ENCODE measurements at places on chromosomes 2 and 18. TPM values are rescaled to one million over a fixed set of nuclear protein-coding genes. Genes with fewer than 3 reads are reported as not detected.

The TUBA4B gene
- total RNA-seq: 0.10 TPM

The BARD1 gene
- 4.7 TPM for total RNA-seq

The CYTIP gene
- 0.08 TPM for total RNA-seq

The ATP6V1B1 gene
- total RNA-seq: 2.3 TPM

The SMAD4 gene
- 57.1 TPM for total RNA-seq

The FAM161A gene
- 8.4 TPM for total RNA-seq

The SKOR2 gene
- not detected for total RNA-seq

The ARHGAP28 gene
- total RNA-seq: not detected

The LYG2 gene
- not detected for total RNA-seq

The GPAT2 gene
- total RNA-seq: 0.02 TPM

The DNPEP gene
- 60.4 TPM for total RNA-seq

The MAP3K19 gene
- total RNA-seq: not detected

The FAM110C gene
- total RNA-seq: 0.40 TPM

The UGT1A8 gene
- total RNA-seq: 0.10 TPM

The SNED1 gene
- total RNA-seq: 1.1 TPM

The TACR1 gene
- total RNA-seq: 0.03 TPM

The NLRC4 gene
- total RNA-seq: 0.11 TPM

The IL1RN gene
- total RNA-seq: 0.29 TPM

The NEU2 gene
- total RNA-seq: not detected

The CHN1 gene
- total RNA-seq: 16.0 TPM

The CHRNA1 gene
- not detected for total RNA-seq

The FBXO48 gene
- 0.56 TPM for total RNA-seq

The CFAP210 gene
- 0.31 TPM for total RNA-seq

The ERBB4 gene
- total RNA-seq: not detected

The NFATC1 gene
- 6.9 TPM for total RNA-seq

The MRPL53 gene
- total RNA-seq: 145 TPM

The LCT gene
- total RNA-seq: 0.03 TPM

The DCDC2C gene
- total RNA-seq: 0.15 TPM

The GNLY gene
- total RNA-seq: not detected

The CYB5A gene
- 127 TPM for total RNA-seq

The KLHL14 gene
- total RNA-seq: not detected

The SLC16A14 gene
- total RNA-seq: 0.87 TPM

The ALPG gene
- total RNA-seq: 0.42 TPM

The CNDP1 gene
- total RNA-seq: not detected

The CFC1 gene
- total RNA-seq: 0.11 TPM

The CCDC68 gene
- 4.8 TPM for total RNA-seq

The TRABD2A gene
- total RNA-seq: 14.0 TPM

The REEP1 gene
- 1.1 TPM for total RNA-seq

The AQP12A gene
- total RNA-seq: not detected

The UPP2 gene
- not detected for total RNA-seq

The SRSF7 gene
- total RNA-seq: 297 TPM

The SNTG2 gene
- total RNA-seq: not detected

The GPC1 gene
- total RNA-seq: 239 TPM

The ANKRD30BL gene
- total RNA-seq: not detected

The NGEF gene
- 13.0 TPM for total RNA-seq

The ARHGAP15 gene
- not detected for total RNA-seq

The KCNJ13 gene
- not detected for total RNA-seq

The KCTD18 gene
- 10.6 TPM for total RNA-seq

The AQP12B gene
- total RNA-seq: not detected

The RND3 gene
- total RNA-seq: 45.9 TPM

The RBM44 gene
- total RNA-seq: 0.16 TPM

The RAX gene
- not detected for total RNA-seq

The TDRD15 gene
- not detected for total RNA-seq

The SPATA3 gene
- total RNA-seq: not detected

The RUFY4 gene
- not detected for total RNA-seq

The VIL1 gene
- 0.31 TPM for total RNA-seq

The TUBA3E gene
- 6.9 TPM for total RNA-seq

Measured in A549 treated with AZD2906 at 1 μM for 4 hours (cell line).